NCI-H2081 (cell line): ENCODE measurements at places on chromosomes 12 and 14.

- no peak for DNase-seq
These were observed 50.0 kb downstream of the PITPNM2 start for GRCh38 chr12:123100882-123101281.

- no peak for DNase-seq
These were observed 28.1 kb downstream of the ZFHX2 start for GRCh38 chr14:23523229-23524016.

- DNase-seq, result no peak
These were observed 39.0 kb downstream of the CRACR2A start for GRCh38 chr12:3713947-3714346.

- DNase-seq, result no peak
These were observed at the start of gene SYT10 for GRCh38 chr12:33439587-33440011. TSS of gene SYT10 (minus strand) at chr12:33439819. CDS start at chr12:33439522, 297 bp downstream.

DNA sequence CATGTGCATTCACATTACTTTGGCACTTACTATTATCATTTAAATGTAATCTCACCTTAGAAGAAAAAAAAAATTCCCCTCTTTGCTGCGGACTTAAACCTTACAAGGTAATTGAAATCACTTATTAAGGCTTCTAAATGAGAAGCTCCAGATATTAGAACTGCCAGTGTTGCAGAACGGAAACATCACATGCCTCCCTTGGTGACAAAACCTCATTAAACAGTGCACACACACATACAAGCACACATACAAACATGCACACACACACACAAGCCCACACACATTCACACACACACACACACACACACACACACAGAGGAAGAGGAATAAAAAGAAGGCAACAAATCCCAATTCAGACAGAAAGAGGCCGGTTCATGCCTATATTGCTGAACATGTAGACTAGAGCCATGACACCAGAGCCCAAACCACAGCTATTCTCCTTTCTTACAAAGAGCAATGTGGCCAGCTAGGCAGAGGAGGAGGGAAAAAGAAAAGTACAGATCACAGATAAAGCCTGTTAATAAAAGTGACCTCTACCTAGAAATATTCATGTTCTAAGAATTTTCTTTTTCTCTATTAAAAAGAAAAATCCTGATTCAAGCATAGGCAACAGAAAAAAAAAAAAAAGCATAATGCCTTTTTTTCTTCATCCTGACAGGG lies 405.2 kb upstream of the FLRT2 start:
- DNase-seq, result no peak

- no peak for DNase-seq
These were observed 361.6 kb downstream of the AEBP2 start for GRCh38 chr12:19800884-19801283.

DNA sequence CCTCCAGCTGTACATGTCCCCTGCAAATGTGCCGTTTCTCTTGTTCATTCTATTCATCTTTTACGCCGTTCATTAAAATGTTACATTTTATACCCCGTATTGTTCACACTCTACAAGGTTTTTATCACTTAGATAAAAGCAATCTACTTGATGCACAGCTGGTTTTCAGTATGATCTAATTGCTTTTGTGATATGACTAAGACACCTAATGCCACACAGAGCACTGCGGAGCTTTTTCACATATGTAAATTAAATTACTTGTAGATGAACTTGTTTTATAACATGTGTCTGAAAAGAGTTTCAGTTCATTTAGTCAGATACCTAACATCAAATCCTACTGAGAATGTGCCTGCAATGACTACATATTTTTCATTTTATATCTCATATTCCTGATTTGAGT lies 40.9 kb upstream of the RERGL start:
- no peak for DNase-seq

GRCh38 chr12:96241846-96242256 lies 47.7 kb downstream of the ELK3 start:
- DNase-seq, result no peak

GRCh38 chr12:6535960-6536847 lies 1.9 kb downstream of the GAPDH start:
- no peak for DNase-seq

DNA sequence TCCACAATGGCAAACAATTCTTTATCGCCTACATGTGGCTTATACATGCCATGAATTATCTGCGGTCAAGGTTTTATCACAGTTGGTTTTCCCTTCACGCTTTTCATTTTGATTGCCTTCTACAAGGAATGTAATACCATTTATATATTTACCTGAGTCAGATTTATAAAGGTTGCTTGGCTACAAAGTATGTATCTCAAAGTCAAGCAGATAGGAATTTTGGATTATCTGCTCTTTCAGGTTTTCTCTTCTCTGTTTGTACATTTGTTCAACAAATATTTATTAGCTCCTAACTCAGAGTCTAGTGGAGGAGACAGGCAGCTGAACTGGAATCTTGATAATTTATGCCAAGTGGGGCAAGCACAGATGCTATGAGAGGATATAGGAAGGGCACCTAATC lies 28.5 kb upstream of the CISTR start:
- no peak for DNase-seq

- DNase-seq, result no peak
These were observed 3.3 kb downstream of the HHIPL1 start for GRCh38 chr14:99648027-99648784.

DNA sequence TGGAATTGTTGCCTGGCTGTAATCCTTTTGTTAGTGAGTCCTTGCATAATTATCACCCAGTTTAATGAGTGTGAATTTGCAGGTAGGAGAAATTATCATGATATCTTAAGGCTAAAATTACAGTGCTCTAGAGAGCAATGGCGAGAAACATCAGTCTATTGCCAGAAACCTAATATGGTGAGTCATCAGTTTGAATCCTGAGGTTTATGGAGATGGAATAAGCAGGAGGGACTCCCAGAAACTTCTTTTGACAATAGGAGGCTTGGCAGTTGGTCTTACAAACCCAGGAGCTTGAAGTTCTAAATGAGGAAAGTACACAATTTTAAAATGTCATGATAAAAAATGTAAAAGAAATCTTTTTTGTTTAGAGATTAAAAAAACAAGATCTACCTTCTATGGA lies 31.5 kb upstream of the CRADD start:
- no peak for DNase-seq

GRCh38 chr14:51954657-51955056 lies 34.7 kb upstream of the RTRAF start:
- peak; percentile 28 for DNase-seq

GRCh38 chr12:124509676-124510300 lies 57.6 kb downstream of the NCOR2 start:
- DNase-seq, result no peak
